ENCODE measurements at places on chromosomes 1 and 21.

DNA sequence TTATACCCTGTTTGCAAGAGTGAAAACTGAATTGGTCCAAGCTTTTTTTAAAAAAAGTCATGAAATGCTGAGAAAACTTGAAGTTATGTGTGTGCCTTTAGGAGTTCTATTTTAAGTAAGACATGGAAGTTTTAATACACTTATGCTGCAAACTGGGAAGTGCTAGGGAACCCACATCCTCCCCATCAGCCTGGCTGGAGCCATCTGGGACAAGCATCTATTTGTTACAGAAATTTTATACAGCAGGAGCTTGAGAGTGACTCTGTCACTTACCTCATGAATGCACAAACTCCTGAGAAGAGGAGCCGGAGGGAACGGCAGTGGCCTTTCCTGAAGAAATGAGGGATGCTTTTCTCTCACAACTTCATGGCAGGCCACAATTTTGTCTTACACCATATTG, 78.2 kb upstream of the SLC44A3 start:
- no peak for DNase-seq

- no peak for DNase-seq
These were observed 2.5 kb downstream of the FCRL4 start for GRCh38 chr1:157595356-157595755.

GRCh38 chr1:245046769-245047168, 108.0 kb upstream of the KIF26B start:
- no peak for DNase-seq

DNA sequence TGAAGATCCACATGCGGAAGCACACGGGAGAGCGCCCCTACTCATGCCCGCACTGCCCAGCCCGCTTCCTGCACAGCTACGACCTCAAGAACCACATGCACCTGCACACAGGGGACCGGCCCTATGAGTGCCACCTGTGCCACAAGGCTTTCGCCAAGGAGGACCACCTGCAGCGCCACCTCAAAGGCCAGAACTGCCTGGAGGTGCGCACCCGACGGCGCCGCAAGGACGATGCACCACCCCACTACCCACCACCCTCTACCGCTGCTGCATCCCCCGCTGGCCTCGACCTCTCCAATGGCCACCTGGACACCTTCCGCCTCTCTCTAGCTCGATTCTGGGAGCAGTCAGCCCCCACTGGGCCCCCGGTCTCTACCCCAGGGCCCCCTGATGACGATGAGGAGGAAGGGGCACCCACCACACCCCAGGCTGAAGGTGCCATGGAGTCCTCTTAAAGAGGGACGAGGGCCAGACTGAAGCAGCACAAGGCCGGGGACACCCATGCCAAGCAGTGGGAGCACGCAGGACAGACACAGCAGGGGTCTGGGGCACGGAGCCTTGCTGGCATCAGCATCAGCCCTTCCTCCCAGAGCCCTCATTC, 13.7 kb downstream of the ZBTB7B start:
- DNase-seq = no peak

DNA sequence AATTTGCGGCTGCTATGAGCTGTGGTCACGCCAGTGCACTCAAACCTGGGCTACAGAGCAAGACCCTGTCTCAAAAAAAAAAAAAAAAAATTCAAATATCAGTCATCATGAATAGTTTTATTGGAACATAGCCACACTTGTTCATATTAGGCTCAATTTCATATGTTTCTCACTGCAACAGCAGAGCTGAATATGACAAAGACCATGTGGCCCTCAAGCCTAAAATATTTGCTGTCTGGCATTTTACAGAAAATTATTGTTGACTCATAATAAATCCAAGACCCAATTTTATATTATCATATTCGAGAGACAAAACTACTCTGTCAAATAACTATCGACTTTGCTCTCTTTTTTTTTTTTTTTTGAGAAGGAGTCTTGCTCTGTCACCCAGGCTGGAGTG, 11.0 kb downstream of the BECN2 start:
- DNase-seq = no peak

DNA sequence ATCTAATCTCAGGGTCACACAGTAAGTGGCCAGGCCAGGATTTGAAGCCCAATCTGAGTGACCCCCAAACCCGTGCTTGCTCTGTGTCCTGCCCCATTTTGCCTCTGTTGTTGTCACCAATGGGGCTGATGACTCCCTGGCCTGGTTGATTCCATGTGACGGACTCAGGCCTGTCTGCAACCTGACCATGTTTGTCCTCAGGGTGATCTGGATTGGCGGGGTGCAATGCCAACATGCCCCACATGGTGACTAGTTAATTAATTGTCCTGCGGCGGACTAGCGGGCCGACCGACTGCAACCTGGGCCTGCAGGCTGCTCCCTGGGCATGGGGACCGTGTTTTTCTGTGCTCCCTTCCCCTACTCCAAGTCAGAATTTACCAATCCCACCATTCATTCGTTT, 256.3 kb downstream of the MATN1 start:
- no peak for DNase-seq

DNA sequence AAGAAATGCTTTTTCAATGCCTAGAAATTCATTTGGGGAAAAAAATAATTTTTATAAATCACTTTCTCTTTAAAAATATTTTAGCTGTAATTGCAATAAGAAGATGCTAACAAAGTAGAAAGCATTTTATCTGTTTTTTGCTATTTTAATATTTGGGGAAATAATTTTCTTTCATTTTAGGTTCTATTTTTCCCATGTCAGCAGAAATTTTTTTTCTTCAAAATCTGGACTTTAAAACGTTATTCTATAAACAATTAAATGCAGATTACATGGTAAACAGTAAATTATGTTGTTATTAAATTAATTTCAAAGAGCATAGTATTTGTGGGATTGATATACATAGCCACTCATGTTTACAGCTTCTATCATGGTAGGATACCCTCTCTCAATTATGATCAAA, 27.7 kb upstream of the RRP15 start:
- no peak for DNase-seq

- DNase-seq = no peak
These were observed 123.3 kb upstream of the IFFO2 start for GRCh38 chr1:19079541-19080472.

DNA sequence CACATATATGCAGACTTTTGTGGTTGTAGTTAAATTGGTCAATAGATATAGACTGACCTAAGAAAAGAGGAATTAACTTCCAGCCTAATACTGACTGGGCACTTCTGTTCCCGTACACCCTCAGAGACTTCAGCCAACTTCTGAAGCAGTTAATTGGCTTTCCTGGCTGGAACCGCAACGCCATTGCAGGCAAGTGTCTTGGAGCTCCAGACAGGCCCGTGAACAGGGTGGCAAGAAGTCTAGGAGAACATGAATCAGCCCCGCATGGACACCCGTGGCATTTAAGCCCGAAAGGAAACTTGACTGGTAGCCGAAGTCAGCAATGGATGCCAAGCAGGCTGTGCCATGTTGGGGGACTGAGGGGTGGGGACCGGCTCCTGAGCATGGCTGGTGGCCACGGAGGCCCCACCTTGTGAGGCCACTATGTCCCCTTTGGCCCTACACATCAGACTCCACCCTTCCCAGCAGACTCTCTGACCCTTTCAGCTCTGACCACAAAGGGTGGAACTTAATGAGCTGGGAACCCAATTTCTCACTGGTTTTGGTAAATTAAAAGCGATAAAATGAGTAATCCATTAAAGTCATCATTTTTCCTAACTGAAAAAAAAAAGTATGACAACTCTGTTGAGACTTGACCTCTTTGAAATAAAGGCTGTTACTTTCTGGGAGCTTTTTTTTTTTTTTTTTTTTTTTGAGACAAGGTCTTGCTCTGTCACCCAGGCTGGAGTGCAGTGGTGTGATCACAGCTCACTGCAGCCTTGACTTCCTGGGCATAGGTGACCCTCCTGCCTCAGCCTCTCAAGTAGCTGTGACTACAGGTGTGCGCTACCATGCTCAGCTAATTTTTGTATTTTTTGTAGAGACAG, 54.1 kb downstream of the RUNX1 start:
- peak; percentile 44 for DNase-seq

DNA sequence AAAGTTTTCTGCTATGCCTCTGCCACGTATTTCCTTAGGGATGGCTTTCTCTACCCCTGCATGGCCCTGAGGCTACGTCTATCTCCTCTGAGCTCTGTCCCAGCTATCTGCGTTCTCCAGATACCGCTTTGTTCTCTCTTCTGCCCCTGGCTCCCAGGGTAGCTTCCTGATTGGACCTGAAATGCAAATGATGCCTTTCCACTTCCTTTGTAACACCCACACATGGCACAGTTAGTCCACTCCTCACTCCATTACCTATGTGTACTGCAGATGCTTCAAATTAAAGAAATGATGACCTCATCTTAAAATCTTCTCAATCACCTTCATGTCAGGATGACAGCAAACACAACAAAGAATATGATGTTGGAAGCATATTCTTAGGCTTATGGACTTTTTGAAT, 138.6 kb upstream of the POGK start:
- DNase-seq = no peak

DNA sequence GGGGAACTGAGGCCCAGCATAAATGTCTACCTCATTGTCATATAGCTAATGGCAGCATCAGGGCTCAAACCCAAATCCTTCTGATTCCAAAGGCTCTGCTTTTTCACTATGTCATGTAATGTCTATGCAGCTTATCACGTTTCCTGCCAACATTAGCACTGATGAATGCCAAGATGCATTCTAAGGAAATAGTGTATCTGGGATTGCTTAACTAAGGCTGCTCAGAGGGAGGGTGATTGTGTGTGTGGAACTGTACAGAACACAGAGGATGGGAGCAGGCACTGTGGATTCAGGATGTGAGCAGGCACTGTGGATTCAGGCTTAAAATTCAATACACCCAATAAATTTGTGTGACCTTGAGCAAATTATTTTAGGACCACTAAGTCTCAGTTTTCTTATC, 456.4 kb upstream of the DEPDC1 start:
- no peak for DNase-seq

DNA sequence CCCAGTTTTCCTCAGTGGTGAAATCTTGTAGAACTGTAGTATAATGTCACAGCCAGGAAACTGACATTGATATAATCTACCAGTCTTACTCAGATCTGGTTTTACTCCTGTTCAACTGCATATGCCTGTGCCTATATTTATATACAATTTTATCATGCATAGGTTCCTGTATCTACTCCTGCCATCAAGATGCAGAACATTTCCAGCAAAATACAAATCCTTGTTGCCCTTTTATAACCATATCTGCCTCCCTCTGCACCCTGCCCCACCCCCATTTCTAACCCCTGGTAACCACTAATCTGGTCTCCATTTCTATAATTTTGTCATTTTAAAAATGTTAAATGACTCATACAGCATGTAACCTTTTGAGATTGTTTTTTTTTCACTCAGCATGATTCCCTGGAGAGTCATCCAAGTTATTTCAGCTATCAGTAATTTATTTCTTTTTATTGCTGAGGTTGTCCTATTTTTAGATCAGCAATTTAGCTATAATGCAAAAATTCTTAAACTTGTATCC, 8.1 kb downstream of the UTP25 start:
- DNase-seq = peak; percentile 46

DNA sequence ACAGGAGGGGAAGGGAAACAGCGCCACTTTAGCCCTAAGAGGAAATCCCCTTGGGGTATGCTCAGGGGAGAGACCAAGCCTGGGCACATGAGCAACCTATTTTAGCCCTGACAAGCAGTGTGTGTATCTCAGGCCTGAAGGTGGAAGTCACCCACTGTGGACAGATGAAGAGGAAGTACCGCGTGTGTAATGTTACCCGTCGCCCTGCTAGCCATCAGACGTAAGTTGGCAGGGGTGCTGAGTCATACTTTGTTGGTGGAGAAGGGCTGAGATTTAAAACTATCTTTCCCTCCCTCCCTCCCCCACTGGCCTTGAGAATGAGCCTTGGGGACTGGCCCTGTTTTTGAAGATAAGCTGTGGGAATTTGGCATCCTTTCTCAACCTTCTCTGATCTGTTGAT, 11.2 kb downstream of the AGO1 start:
- DNase-seq = peak; percentile 9

GRCh38 chr1:226938903-226939437, 1.1 kb upstream of the COQ8A start:
- no peak for DNase-seq

GRCh38 chr1:244732851-244733450, 80.0 kb downstream of the DESI2 start:
- no peak for DNase-seq

- no peak for DNase-seq
These were observed 6.4 kb downstream of the IL24 start for GRCh38 chr1:206903687-206904086.

DNA sequence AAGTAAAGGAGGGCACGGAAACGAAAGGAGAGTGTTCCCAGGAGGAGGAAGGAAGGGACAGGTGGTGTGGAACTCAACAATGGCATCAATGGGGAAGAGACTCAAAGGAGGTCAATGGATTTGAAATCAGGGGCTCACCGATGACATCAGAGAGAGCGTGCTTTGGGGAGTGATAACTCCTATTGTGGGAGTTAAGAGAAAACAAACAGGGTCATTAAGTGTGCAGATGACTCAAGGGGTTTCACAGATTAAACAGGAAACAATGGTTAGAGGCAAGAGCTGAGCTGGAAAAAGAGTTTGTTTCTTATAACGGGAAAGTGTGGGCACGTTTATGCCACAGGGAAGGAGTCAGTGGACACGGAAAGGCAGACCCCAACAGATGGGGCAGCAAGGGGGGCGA, 629.1 kb downstream of the SMYD3 start:
- no peak for DNase-seq

GRCh38 chr1:30774550-30775432, 17.2 kb upstream of the LAPTM5 start:
- DNase-seq = no peak

GRCh38 chr1:155831279-155831976, 25.6 kb downstream of the GON4L start:
- DNase-seq = no peak

DNA sequence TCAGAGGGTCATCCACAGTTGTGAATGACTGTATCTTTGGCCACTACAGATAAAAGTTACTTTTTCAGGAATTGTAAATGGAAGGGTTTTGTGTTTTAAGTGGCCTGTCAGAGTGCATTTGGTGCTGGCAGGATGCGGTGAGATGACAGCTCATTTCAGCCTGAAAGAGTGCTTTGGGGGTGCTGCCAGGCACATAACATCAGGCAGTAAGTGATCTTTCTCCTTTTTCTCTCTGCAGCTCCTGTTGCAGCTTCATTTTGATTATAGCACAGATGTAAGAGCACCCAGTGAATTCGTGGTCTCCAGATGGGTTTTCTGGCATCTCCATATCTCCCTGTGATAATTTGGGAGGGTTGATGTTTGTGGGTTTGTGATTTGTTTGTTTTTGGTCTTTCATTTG, 14.8 kb upstream of the FAM163A start:
- no peak for DNase-seq

GRCh38 chr1:31568895-31569595, 7.3 kb upstream of the TINAGL1 start:
- DNase-seq = no peak

Data from stimulated activated naive CD8-positive, alpha-beta T cell treated with anti-CD3 and anti-CD28 coated beads, Interleukin-15, Interleukin-2, amounts not matched to agents 100 U/mL and 50 U/mL, for 24 hours (primary cell).